Aorta (tissue), 5 donors: ENCODE measurements at places on chromosomes 3 and 15.

DNA sequence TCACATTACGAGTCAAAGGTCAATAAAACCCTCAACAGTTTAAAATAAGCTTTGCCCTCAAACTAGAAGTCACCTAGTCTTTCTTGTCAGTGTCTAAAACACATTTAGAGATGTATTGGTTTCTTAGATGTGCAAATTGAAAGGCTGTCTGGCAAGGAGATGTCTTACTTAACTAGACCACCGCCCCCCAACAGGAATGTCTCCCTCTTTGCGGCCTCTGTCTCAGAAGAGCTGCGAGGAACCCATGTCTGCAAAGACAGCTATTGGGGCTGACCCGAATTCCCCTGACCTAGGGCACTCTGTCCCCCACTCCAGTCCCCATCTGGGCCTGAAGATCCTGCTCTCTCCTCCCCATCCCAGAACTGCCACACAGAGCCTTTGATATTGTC is 46.3 kb downstream of the ZIC4 start:
- DNase-seq = no peak

DNA sequence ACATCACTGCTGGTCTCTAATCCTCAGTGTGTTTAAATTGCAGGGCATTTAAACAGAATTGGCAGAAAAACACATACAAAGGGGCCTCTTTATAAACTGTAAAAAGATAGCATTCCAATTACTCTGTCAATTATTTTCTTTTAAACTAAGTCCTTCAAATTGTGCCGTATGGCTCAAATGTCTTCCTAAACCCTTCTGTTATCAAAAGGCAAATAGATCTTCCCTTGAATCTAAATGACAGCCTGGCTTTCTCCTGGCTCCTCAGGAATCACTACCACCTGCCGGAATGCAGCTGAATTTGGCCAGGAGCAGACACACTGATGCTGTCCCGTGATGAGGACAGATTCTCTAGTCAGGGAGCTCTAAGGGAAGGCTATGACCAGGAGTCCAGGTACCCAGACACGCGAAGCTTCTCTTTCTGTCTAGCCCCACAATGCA is 85.6 kb downstream of the IGF2BP2 start:
- DNase-seq = no peak

DNA sequence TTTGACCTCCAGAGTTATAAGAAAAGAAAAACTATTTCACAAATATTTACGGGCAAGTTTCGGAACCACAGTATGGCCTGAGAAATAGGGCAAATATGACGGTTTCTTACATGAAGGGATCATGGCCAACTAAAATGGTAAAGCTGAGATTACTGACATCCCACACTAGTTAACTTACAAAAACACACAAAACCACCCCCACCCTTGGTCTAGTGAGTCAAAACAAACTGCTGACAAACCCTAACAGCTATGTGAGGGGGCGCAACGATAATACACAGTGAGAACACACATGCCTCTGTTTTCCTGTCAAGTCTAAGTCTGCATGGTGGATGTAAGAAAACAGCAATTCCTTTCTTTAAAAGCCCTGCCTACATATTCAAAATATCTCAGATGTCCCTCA is 32.3 kb downstream of the CBLB start:
- no peak for DNase-seq

DNA sequence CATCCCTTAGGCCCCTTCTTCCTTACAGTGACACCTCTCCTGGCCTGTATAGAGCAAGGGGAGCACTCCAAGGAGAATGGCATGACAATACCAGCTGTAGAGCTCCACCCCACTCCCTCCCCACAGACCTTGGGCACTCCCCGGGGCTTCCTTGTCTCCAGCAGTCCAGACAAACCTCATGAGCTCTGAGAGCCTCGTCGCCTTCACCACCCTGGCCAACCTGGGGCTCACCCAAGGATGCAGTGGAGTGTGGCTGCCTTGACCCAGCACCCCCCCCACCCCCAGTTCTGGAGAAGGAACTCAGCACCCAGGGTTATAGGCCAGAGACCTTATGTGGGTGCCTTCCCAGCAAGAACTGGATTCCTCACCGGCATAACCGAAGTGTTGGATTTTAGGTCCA is 7.4 kb upstream of the SLCO2A1 start:
- no peak for DNase-seq

- DNase-seq = no peak
Observed at GRCh38 chr3:157069406-157069805, 90.5 kb downstream of the CCNL1 start.

GRCh38 chr3:20811631-20812030 is 625.6 kb upstream of the SGO1 start:
- no peak for DNase-seq

- DNase-seq = no peak
Observed at GRCh38 chr3:61730056-61730455, 168.7 kb downstream of the PTPRG start.

GRCh38 chr3:126854666-126855065 is 128.2 kb upstream of the PLXNA1 start:
- DNase-seq = no peak

GRCh38 chr15:94804613-94805012 is 573.3 kb downstream of the MCTP2 start:
- no peak for DNase-seq

DNA sequence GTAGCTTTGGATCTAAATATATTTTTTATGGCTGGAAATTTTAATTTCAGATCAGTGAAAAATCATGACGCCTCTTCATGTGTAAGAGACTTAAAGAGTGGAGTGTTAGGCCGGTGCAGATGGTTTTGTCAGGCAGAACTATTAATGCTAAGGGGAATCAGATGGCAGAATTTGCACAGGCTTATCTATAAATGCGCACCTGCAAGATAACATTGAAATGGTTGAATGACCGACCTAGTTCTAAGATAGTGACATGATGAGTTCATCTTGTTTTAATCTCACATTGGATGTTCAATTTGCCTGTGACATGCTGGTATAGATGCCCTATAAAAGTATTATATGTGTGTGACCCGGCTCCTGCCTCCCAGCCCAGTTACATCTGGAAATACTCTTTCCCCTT is 340.6 kb downstream of the FEZF2 start:
- DNase-seq = no peak

DNA sequence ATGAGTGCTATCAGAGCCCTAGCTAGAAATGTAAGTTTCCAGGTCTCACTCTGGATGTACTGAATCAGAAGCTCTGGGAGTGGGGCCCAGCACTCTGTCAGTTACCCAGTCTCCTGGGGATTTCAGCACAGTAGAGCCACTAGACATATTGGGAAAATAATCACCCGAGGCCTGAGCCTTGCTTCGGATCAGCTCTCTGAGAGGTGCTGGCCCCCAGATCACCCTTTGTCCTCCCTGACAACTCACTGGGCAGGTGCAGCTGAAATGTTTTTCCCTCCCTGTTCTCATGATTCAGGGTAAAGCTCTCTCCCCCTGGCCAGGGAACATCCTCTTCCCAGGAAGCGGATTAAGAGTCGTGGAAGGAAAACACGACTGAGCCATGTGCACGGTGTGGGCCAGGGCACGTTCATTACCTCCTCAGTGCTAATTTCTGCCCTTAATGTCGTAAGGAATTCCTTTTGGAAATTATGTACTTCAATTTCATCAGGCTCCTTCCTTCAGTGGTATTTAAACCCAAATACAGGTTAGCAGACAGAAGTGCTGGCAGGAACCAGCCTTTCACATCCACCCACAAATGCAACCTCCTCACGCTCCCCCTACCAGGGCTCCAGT is 296.7 kb upstream of the LYSMD4 start:
- no peak for DNase-seq

GRCh38 chr3:32106929-32107362 is 526 bp downstream of the GPD1L start:
- peak; percentile 51 for DNase-seq

DNA sequence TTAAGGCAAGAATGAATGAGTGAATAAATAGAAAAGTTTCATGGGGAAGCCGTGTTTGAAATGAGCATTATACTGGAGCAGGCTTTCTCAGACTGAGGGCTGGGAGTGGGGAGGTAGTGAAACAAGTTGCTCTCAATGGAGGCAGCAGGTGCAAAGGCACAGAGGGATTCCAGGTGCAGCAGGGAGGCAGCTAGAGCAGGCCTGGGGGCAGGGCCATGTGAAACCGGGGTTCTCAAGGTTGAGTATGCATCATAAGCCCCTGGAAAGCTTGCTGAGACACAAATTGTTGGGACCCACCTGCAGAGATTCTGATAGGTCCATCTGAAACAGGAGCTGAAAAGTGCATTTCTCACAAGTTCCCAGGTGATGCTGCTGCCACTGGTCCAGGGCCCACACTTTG is 45.3 kb downstream of the BFSP2 start:
- no peak for DNase-seq

DNA sequence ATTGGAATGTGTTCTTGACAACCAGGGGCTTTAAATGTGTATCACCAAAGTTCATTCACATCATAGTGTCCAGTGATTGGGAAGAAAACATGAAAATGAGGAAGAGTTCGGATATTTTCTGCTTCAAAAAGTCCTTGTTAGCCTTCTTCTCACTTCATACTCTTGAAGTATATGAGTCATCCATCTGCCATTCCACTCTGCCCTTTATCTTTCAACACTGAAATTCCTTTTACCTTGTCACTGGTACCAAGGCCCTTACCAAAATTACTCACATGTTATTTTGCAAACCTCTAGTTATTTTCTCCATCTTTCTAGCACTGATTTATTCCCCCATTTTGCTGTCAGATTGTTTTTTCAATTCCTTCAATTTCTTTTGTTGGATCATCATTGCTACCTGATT is 32.5 kb downstream of the OR5H15 start:
- no peak for DNase-seq

- no peak for DNase-seq
Observed at GRCh38 chr3:33868309-33868708, 69.9 kb downstream of the PDCD6IP start.

GRCh38 chr3:187046033-187046432 is 93.3 kb downstream of the RPL39L start:
- no peak for DNase-seq

DNA sequence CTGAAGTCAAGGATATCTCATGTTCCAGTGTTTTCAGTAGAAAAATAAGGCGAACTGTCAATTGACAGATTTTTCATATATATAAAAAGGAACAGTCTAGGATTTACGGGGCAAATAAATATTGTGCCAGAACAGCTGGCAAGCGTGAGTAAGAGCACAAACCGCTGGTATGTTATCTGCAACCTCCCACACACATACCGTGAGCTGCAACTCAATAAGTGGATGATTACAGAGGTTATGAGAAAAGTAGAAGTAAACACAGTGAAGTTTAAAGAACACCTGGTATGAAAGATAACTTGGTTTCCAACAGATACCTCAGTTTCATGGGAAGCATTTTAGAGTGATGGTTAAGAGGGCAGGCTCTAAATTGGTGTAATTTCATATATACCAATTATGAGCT is 733.4 kb downstream of the TUSC7 start:
- no peak for DNase-seq

- DNase-seq = no peak
Observed at GRCh38 chr3:42658771-42659390, 5.4 kb downstream of the ZBTB47 start.

GRCh38 chr3:153789380-153789779 is 331.8 kb upstream of the ARHGEF26 start:
- DNase-seq = no peak

GRCh38 chr3:23576379-23576959 is 229.3 kb upstream of the UBE2E1 start:
- no peak for DNase-seq

- no peak for DNase-seq
Observed at GRCh38 chr3:72380193-72380592, 468.1 kb downstream of the SHQ1 start.

DNA sequence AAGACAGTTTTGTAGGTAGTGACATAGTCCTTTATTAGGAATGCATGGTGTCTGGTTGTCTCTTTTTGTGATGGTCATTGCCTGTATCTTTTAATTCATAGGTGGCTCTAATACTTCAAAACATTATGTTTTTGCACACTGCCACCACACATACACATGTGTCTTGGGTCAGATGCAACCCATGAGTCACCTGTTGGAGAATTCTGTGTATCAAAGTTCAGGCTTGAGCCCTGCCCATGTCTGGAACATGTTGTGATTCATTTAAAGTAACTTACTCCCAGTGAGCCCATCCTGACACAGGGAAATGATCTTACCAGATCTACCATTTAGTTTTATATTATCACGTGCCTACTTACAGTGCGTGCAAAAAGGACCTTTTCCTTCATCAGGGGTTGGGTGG is 142.7 kb downstream of the GHSR start:
- no peak for DNase-seq

DNA sequence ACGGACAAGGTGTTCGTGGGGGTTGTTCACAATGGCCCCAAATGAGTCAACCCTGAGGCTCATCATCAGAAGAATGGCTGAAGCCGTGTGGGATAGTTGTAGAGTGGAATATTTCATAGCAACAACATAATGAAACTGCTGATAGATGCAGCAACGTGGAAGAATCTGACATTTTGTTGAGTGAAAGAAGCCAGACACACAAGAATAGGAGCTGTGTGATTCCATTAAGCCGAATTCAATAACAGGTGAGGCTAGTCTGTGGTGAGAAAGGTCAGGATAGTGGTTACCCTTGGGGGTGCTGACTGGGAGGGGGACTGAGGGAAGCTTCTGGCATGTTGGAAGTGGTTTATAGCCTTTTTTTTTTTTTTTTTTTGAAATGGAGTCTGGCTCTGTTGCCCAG is 144.0 kb downstream of the SMAD6 start:
- peak; percentile 24 for DNase-seq

DNA sequence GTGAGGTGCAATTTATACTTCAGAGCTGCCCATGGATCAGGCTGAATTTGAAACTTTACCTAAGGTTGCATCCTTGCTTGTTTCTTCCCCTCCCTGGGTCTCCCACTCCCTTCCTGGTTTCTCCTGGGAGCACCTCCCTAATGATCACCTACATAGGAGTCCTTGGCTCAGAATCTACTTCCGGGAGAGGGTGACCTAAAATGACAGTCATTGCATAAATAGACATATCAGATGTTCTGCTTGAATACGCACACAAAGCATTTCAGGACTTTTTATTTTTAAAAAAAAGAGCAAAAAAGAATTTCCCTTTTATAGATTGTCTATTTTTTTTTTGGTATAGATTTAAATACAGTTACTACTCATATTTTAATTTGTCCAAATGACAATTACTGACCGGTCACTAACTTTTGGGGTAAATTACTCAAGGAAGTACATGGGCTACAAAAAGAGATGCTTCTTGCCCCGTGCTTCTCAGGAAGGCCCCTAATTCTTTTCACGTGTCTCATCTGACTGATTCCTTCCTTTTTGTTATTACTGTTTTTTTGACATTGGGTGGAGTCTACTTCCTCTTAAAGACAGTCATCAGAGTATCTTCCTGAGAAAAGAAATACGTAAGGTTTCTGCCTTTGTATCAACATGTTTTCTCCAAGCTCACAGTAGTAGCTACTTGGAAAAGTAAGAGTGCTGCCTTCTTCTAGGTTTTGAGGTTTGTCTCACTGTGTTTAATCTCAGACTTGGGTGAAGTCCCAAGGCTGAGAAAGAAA is 4.9 kb upstream of the MYZAP start:
- no peak for DNase-seq

- DNase-seq = no peak
Observed at GRCh38 chr3:8387571-8387970, 114.1 kb upstream of the LMCD1 start.
